Effector CD8-positive, alpha-beta T cell (primary cell): ENCODE measurements at places on chromosomes 4 and X.

DNA sequence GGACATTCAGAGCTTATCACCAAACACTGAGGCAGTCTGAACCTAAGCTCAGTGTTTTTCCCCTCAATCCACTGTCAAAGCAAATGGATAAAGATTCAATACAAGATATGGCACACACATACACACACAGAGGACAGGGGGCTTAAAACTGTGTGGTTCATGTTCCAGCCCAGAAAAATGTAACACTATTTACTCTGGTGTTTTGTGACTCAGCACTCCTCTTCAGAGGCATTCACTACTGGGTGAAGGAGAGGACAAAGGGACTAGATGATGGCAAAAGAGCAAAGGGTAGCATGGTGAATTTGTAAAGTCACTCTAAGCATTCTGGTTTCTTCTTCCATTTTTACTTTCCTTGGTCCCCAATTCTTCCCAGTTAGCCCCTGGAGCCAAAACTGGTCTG lies 120.3 kb downstream of the ARHGEF9 start:
- DNase-seq: no peak

- no peak for DNase-seq
These were observed 26.2 kb downstream of the MTM1 start for GRCh38 chrX:150594584-150594983.

- no peak for DNase-seq
These were observed 242.9 kb upstream of the ANKRD50 start for GRCh38 chr4:124955476-124955875.

- DNase-seq: no peak
These were observed 6.2 kb upstream of the ZCCHC13 start for GRCh38 chrX:74297766-74298165.

DNA sequence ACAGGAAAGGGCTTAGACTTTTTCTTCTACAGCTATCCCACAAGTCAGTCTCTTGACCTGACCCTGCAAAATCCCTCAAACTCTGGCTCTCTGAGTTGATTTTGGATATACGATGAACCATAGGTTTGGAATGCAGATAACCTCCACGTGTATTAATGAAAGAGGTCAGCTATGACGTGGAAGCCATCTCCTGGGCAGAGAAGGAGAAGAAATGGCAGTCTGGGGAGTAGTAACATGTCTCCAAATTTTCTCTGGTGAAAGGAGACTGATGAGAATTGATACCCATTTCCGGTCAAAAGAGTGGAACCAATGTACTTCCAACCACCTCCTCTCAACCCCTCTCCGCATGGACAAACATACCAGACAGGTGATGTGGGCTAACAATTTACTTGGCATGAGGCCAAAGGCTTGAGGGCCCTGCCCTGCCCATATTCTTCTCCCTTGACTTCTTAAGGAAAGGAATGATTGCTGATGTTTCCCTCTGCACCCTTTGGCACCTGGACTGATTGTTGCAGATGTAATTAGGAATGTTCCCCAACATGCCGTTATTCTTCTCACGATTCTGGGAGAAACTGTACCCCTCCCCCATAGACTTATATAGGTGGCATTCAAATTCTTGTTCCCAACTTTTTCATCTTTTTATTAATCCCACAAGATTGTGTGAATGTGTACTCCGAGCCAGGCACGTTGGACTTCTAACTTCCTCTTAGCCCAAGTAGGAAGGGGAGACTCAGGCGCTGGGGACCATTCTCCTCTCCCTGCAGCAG lies 580 bp upstream of the PLS3 start:
- DNase-seq: no peak

GRCh38 chr4:155099231-155099630 lies 109.2 kb upstream of the NPY2R start:
- DNase-seq: no peak

DNA sequence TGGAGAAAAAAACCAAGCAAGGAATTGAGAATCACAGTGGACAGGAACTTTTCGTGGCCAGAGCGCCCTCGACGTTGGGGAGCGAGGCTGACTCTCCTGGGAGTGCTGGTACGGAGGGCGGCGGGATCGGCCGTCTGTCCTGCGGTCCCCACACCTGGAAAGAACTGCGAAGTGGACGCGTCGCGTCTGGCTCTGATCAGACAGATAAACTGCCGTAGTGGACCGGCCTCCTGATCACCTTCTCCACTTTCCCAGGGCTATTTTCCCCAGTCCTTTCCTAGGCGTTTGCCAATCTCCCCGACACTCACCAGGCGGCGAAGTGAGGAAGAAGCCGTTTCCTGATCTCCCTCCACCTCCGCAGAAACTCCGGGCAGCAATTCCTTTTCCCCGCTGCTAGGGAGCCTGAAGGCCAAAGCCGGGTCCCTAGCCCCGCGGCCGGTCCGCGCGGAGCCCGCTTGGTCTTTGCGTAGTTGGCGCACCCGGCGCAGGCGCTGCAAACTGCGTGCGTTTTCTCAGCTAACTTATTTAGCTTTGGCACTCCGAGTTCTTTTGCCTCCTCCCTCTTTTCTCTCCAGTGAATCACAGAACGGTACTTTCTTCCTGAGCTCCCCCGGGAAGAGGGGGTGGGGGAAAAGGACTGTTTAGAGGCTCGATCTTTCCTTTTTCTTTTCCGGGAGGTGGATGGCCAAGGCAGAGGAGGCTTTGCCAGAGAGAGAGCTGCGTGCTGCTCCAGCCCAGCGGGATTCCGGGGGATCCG lies at the start of gene ARSJ:
TSS of gene ARSJ (minus strand) at position 500 of the 757 bp plus-strand sequence. CDS start 813 bp downstream, outside the sequence.
- DNase-seq: no peak

DNA sequence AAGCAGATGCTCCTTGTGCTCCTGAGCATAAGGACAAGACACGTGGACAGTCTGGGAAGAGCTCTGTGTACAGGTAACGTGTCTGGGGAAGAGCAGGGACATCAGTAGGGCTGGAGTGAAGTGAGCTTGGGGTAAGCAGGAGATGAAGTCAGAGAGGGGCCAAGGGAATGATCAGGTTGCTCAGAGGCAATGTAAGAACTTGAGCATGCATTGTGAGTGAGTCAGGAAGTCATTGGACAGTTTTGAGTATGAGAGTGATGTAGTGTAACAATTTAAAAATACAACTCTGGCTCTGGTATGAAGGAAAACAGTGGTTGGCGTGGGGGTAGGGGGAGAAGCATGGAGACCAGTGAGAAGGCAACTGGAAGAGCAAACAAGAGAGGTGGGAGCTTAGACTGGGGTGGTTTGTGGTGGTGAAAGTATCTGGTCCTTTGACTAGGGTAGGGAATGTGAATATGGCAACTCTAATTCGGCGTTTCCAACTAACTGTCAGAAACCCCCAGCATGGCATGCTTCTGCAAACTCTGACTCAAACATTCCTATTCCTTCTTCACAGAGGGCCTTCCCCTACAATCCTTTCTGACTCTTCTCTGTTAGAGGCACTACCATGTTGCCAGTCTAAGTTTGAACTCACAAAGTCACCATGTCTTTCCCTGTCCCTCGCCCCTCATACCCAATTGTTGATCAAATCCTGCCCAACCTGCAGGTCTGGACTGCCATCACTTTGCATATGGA lies 57.2 kb downstream of the STBD1 start:
- no peak for DNase-seq

DNA sequence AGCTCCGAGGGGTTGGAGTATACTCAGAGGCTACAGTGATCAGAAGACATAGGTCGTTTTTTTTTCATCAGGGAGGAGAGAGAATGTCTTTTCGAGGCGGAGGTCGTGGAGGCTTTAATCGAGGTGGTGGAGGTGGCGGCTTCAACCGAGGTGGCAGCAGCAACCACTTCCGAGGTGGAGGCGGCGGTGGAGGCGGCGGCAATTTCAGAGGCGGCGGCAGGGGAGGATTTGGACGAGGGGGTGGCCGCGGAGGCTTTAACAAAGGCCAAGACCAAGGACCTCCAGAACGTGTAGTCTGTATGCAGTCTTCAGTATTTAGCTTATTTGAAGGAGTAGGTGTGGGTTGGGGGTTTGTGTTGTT lies 500 bp downstream of the GAR1 start:
- peak; percentile 30 for DNase-seq

GRCh38 chr4:135256111-135256510 lies 1054.5 kb upstream of the PABPC4L start:
- DNase-seq: no peak

GRCh38 chr4:139555705-139556070 lies 331 bp downstream of the SETD7 start:
- no peak for DNase-seq

DNA sequence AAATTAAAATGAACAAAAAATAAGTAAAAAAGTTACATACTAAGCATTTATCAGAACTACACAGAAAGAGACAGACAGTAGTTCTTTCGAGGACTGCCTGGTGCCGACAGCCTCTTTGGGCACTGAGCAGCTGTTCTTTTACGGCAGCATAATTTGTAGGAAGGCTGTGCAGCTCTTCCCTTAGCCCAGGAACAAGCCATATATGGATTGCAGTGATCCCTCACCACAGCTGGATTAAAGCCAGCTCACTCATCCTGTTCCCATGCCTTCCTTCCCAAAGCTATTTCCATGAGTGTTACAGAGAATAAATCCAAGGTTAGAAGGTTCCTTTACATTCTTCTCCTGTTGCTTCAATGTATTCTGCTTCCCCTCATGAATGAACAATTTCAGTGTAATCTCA lies 71.7 kb downstream of the DDX60L start:
- no peak for DNase-seq

GRCh38 chr4:115356176-115356575 lies 242.8 kb upstream of the NDST4 start:
- DNase-seq: no peak

DNA sequence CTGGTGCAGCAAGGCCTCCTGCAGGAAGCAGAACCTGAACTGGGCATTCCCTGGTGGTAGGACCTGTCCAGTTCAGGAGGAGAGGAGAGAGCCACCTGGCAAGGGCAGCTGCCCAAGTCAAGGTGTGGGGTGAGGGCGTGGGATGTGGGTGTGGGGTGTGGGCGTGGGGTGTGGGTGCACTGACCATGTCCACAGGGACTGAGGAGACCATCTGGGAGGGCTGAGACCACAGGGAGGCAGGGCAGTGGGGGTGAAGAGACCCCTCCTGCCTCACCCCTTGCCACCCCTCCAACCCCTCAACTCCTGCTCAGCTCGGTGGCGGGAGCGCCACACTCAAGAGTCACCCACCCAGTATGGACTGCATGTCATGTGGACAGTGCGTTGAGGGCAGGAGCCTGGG lies 117.9 kb downstream of the CPZ start:
- no peak for DNase-seq

DNA sequence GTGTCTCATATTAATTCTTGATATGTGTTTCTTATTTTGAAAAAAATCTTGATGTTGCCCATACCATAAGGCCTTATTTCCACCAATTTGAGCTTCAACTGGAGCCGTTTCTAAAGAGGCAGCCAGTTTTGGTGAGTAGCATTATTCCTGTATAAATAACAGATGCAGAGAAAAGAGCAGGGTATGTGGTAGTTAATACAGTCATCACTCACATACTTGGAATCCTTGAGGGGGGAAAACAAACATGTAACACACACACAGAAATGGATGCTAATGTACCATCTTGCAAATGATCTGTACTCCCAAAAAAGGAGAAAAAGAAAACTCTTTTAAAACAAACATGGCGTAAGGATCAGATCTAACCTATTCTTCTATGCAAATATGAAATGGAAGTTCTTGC lies 389.7 kb downstream of the GPM6A start:
- DNase-seq: no peak

- no peak for DNase-seq
These were observed 96.6 kb upstream of the GATB start for GRCh38 chr4:151857368-151857767.

GRCh38 chr4:28760003-28760402 lies 1899.4 kb downstream of the STIM2 start:
- no peak for DNase-seq

DNA sequence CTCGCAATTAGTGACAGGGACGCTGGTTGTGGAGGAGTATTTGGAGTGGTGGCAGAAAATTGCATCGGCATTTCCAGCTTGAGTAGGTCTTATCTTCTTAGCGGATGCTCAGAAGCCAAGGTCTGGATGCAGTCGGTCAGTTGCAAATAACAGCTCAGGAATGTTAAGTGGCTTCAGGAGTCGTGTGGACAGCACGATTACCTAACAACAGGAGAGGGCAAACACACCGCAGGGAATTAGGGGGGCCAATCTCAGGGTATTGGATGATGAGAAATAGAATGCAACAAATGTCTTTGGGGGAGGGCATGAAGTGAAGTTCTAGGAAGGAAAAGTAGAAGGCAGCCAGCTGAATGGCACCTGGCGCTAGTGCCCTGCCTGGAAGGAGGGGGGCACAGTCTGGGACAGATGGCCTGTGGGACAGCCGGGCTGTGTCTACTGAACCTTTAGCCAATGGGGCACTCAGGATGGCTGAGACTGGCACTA lies 11.8 kb downstream of the RASL11B start:
- no peak for DNase-seq

DNA sequence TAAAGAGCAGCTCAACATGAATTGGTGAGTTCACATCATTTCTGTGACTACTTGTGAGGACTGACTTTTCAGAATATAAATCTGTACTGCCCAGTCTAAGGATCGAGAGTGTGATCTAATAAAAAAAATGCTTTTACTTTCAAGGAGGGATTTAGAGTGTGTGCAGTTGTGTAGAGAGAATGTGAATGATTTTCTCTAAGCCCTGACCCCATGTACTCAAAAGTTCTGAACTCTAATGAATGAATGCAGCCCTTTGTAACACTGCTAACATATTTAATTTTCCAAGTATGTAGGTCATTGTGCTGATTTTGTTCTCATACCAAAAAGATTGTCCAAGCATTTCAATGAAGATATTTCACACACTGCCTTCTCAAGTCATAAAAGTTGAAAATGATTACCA lies 92.5 kb upstream of the STOX2 start:
- DNase-seq: no peak

DNA sequence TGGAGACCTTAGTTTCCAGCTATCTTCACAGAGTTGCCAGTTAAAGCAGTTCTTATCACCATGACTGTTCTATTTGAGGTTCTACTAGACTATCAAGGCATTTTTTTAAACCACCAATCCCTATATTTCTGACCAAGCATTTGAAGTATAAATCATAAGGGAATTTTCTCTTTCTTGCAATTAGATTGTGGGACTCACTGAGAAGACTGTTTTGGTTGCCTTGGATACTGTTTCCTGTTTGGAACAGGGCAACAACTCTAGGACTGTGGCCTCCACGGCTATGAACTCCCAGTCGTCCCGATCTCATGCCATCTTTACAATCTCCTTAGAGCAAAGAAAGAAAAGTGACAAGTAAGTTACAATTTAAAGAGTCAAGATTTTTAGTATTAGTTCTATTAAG lies 11.8 kb downstream of the KIF4A start:
- no peak for DNase-seq

GRCh38 chr4:48588230-48589097 lies 98.4 kb downstream of the ZAR1 start:
- DNase-seq: no peak

DNA sequence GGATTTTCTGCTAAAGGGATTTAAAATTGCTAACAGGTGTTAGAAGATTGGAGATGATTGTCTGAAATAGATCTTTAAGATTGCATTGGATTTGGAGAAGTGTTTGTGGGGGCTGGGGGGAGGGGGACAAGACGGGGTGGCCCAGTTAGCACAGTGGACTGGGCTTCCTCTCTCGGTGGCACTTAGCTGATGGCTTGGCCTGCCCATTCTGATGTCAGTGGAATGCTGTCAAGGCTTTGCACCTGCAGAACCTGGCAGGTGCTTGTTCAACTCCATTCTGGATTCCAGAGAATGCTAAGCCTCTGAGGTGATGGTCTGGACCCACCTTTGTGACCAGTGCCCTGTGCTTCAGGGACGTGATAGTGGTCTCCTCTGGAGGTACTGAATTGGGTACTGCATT lies 43.7 kb downstream of the ADD1 start:
- DNase-seq: no peak

GRCh38 chr4:71470524-71470923 lies 131.7 kb downstream of the SLC4A4 start:
- DNase-seq: no peak
